ENCODE measurements at places on chromosomes 2 and 18. TPM values are rescaled to one million over a fixed set of nuclear protein-coding genes. Genes with fewer than 3 reads are reported as not detected.

DNA sequence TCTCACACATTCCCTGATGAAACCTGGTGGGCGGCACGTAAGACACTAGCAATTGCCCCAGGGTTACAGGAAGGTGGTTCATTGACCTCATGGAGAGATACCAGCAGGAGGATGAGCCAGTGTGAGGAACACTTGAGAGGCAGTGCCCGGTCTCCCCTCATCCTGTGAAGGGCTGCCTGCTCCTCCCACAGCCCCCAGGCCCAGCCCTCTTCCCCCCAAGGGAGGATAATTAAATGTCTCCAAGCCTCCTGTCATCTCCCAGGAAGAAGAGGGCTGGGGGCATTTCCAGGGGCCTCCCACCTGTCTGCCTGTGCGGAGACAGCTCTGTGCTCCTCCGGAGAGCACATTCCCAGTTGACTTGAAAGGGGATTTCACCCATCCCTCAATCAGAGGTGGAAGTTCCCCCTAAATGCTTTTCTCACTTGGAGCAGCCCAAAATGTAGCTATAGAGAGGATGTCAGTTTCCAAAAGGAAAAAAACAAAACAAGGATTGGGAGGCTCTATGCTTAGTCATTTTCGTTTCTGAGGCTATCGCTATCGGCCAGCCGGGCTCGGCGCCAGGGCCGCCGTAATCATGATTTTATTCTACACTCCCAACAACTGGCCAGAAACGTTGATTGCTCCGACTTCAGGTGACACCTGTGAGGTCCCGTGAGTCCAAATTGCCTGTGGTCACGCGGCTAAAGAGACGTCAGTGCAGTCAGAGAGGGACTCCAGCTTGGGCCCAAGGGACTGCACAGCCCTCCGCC is 7.1 kb downstream of the KCNF1 start:
- peak; percentile 64 for DNase-seq

DNA sequence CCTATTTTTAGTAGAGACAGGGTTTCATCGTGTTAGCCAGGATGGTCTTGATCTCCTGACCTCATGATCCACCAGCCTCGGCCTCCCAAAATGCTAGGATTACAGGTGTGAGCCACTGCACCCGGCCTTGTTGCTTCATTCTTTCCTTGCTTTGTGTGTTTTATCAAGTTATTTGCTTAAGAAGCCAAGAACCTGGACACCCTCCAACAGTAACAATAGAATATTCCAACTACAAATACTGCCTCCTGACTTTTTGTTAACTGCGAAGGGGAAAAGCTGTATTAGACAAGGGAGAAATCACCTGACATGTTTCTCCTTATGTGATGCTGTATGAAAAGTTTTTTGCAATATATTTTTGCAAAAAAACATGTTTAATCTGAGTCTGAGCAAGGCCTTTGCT is 297.2 kb downstream of the NCKAP5 start:
- DNase-seq, result peak; percentile 16

DNA sequence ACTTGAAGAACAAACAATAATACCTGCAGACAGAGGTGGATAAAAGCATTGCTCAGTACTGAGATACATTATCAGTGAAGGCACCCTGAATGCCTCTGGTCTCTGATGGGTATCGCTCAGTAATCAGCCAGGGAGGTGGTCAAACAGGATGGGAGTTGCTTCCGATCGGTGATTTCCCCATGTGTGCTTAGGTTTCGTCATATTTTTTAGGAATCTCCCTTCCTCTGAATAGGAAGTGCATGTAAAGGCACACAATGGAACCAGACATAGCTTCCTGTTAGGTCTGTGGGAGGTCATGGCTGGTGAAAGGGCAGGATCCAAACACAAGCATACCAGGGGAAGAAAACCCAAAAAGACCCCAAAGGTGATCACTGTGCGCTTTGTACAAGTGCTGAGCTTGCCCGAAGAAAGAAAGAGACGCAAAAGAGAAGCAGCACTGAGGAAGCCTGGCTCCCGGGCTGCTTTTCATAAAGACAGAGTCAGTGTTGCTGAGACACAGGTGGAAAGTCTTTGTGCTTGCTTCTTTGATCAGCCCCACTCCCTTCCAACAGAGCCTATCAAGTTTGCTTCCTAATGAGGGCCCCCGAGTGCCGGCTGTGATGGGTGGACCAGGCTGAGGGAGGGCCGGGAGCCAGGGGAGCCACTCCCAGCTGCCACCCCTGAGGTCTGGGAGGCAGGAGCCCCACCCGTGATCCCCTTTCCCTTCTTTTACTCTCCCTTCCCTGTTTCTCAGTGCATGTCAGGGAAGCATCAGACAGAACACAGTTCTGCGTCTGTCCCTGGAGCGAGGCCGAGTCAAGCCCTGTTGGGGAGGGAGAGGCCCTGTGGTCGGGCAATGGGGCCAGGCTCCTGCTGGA is 138.2 kb downstream of the SH3RF3 start:
- DNase-seq, result no peak

Gene CRYBA2
- total RNA-seq, result not detected

Gene CAPN14
- total RNA-seq, result 0.21 TPM

DNA sequence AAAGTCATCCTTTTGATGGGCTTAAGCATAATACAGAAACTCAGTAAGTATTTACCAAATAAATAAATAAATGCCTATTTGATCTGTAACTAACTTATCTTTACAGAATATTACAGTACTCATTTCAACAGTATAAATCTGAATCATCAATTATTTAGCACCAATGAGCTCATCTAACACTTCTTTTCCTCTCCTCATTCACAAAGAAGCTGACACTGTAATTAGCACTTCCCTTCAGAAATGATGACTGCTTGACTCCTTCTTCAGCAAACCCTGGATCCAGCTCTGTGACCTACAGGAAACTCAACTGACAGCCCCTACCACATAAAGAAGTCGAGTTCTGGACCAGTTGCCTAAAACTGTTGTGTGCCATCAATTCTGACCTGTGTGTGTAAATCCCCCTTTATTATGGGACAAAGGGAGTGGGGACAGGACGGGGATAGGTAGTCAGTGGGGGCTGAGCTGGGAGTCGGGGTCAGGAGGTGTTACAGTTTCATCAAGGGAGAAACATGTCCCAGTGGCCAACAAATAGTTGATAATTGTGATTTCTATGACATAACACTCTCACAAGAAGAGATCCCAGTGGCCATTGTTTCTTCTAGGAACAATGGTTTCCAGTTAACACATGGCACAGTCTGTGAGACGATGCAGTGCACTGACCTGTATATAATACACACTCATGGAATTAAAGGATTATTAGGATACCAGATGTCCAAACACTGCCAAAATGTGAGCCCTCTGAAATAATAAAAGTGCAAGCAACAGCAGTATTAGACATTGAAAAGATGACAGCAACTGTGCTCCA is 68.7 kb downstream of the STK39 start:
- no peak for DNase-seq

- no peak for DNase-seq
Observed at GRCh38 chr2:168138901-168139300, 108.5 kb downstream of the STK39 start.

DNA sequence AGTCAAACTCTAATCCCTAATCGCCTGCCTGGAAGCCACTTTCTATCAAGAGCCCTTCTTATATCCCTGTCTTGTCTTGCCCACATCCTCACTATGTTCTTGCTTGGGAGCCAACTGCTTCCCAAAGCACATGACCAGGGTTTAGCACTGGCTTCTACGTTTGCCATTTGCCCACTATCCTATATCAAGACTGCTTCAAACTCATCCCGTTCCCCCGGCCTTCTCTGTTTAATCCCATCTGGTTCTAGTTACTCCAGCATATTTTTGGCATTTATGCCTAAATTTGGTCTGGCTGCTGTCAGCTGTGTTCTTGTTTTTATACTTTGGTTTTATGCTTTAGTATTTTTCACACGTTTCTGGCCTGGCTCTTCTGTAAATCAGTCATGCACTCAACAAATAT is 40.2 kb downstream of the POLR1A start:
- no peak for DNase-seq

- no peak for DNase-seq
Observed at GRCh38 chr2:44531289-44531688, 169.5 kb downstream of the CAMKMT start.

DNA sequence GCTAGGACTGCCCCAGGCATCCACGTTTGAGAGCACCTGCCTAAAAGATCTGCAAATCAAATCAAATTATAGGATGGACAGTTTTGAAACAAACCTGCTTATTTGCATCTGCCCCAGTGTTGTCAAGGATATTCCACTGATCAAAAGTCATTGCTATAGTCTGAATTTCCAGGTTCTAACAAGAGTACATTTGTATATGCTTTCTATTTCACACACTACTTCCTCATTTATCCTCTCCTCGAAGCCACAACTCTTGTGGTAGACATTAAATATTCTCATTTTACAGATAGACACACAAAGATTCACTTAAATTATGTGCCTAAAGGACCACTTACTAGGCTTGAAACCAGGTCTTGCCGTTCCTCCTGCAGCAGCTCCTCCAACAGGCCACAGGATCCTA is 11.9 kb upstream of the TET3 start:
- DNase-seq, result no peak

- no peak for DNase-seq
Observed at GRCh38 chr18:3225588-3225987, 5.8 kb upstream of the MYOM1 start.

Gene IL1R1
- total RNA-seq, result 0.21 TPM

GRCh38 chr18:75422341-75422910 is 5.1 kb downstream of the SMIM21 start:
- DNase-seq, result peak; percentile 37

GRCh38 chr2:61493523-61493942 is 22.6 kb upstream of the USP34 start:
- peak; percentile 69 for DNase-seq

Gene IL36RN
- not detected for total RNA-seq

DNA sequence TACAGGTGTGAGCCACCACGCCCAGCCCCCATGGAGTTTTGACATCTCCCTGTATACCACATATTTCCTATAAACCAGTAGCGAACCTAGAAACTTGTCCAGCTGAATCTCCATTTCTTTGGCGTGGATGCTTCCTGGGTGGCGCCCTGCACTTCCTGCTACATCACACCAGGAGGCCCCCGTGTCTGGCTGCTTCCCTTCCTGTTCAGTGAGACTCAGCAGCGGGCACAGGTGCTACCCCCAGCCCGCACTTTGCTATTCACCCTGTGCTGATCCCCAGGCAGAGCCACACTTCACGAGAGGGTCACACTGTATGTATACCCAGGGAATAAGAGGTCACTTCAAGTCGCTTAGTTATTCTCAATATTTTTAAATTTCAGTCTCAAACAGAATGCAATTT is 35.0 kb downstream of the CYP27C1 start:
- no peak for DNase-seq

Gene VWA3B
- total RNA-seq, result 0.09 TPM
